ENCODE measurements at places on chromosomes 4 and X.

- no peak for DNase-seq
Measured at GRCh38 chr4:137299281-137299680, 233.0 kb downstream of the PCDH18 start.

DNA sequence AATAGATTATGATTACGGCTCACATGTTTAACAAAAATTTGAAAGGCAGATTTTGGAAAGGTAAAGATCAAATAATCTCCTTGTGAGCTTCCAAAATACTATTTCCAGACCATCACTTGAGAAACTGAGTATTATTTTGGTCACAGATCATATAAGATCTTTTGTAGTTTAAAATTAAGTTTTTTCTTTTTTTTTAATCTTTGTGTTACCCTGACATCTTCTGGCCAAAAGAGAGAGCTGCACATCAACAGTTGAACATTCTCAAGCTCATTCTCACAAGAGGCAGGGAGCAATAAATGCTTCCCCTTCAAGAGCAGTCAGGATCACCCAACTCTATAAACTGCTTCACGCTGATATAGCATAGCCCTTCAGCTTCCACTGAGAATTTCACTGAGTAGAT is 15.9 kb downstream of the TMEM192 start:
- DNase-seq = peak; percentile 37

GRCh38 chrX:17027931-17028330 is 81.5 kb downstream of the REPS2 start:
- no peak for DNase-seq

- peak; percentile 81 for DNase-seq
Measured at GRCh38 chr4:168717847-168718246, 221.0 kb downstream of the PALLD start.

DNA sequence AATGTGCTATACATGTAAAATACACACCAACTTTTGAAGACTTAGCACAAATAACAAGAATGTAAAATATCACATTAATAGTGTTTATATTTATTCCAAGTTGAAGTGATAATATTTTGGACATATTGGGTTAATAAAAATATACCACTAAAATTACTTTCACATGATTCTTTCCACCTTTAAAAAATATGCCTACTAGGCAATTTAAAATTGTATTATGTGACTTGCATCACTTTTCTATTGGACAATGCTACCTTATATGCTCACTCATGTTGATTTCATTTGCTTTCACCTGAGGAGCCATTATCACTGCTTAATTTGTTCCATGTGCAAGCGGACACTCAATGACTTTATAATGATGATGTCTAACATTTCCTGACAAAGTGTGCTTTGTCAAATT is 3.4 kb upstream of the PACRGL start:
- no peak for DNase-seq

Data from astrocyte of the spinal cord (primary cell).